Activated naive CD4-positive, alpha-beta T cell treated with anti-CD3 and anti-CD28 coated beads, Interleukin-2, amount 10 ng/mL, durations not matched to agents 7 days and 5 days (primary cell): ENCODE measurements at places on chromosomes 7 and 10.

DNA sequence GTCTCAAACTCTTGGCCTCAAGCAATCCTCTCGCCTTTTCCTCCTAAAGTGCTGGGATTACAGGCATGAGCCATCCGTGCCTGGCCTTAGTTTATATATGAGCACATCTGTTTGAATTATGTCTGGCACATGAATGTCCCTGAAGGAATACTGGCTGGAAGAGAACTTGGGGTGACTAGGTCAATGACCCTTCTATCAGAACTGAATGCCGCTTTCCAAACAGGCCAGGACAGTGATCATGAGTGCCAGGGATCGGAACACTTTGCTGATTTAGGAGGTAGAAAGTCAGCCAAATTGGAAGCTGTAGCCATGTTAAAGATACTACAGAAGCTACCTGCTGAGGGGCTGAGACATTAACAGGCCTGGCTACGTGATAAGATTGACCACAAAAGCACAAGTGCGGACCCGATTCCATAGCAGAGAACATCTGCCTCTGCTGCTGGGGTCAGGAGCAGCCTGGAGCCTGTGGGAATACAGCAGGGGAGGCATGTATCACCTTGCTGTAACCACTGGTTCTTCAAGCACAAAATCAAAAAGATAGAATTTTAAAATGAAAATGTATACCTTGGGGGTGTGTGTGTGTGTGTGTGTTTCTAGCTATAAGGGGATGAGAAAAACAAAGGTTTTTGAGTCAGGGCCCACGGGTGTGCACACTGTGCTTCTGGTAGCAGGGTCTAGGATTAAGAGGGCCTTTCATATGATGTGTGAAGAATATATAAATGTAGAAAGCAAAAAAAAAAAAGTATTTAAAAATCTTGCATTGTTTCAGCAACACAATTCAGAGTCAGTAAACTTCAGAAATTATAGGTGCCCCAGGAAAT, 293.7 kb downstream of the BBS9 start:
- no peak for DNase-seq

- no peak for DNase-seq
Measured at GRCh38 chr7:48964074-48964473, 39.7 kb downstream of the CDC14C start.

GRCh38 chr7:134034652-134035051, 92.5 kb upstream of the LRGUK start:
- no peak for DNase-seq

DNA sequence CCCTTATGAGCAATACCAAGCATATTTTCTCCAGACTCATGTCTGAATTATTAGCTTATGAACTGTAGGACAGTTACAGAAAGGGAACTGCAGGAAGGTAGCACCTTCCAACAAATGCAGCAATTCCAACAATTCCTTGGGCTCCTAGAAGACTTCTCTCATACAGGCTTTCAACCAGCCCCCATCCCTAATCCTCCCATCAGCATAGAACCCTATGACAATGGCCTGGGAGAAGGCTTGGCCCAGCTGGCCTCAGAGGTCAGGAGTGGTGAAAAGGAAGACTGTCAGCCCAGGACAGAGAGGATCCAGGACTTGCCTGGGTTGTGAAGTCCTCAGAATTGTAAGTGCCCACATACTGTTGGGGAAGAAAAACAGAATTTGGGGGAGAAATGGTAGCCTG, 5.9 kb downstream of the VPS41 start:
- DNase-seq, result no peak
